NCI-H1930 (cell line): ENCODE measurements at places on chromosomes 3 and 15.

DNA sequence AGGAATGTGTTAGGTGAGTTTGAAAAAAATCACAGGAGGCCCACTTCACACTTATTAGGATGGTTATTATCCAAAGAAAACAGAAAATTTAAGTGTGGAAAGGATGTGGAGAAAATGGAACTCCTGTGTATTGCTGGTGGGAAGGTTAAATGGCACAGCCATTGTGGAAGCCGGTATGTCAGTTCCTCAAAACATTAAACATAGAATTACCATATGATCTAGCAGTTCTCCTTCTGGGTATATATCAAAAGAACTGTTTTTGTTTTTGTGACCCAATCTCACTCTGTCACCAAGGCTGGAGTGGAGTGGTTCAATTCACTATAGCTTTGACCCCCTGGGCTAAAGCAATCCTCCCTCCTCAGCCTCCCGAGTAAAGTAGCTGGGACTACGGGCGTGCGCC lies 10.4 kb upstream of the ZFYVE19 start:
- no peak for DNase-seq

GRCh38 chr15:77664428-77664827 lies 31.7 kb upstream of the LINGO1 start:
- no peak for DNase-seq

GRCh38 chr3:21673393-21673792 lies 77.6 kb downstream of the ZNF385D start:
- no peak for DNase-seq

DNA sequence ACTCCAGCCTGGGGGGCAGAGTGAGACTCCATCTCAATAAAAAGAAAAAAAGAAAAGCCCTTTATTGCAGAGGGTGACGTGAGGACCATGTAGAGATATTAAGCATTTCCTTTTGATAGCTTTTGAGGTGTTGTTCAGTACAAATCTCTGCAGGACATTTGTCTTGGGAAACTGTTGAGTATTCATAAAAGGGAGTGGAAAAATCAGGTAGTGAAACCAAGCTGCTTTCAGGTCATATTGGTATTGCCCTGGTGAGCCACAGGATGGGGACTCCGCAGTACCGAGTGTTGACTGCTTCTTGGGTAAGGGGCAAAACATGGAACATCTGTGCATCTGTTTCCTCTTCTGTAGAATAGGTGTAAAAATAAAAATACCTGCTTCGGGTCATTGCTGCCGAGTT lies 9.9 kb downstream of the ITPR1 start:
- DNase-seq, result no peak
